ENCODE measurements at places on chromosomes 12 and 14.

DNA sequence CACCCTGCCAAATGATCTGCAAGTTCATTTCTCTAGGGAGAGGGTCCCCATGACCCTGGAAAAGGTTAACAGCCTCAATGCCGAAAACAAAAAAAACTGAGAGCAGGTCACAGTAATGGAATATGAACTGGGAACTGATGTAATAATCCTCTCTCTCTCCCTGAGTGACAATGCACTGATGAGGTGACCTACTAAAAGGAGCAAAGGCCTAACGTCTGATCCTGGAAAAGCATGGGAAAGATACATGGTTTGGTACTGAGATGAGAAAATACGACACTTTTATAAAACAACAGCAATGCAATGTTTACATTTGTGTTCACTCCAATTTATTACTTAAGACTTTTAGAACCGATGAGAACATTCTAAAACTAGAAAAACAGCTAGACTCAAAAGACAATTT is 27.7 kb downstream of the SETD3 start:
- no peak for DNase-seq

DNA sequence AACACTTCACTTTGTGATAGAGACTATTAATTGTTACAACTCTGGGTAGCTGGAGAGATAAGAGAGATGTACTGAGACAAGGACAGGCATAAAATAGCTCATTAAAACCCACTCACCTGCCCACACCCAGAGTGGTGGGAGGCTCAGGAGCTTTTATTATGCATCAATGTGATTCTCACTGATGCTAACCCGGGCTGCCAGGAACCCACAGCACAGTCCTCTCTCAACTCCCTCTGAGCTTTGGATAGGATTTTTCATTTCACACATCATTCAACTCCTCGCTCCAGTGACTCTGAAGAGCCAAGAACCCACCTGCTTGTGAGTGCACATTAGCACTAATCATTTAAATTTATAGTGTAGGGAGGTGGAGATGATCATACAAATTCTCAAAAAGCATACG is 827.9 kb downstream of the FLRT2 start:
- DNase-seq = no peak

- DNase-seq = peak; percentile 97
Measured at GRCh38 chr14:30194741-30195148, 267.1 kb upstream of the PRKD1 start.

- DNase-seq = no peak
Measured at GRCh38 chr12:110088936-110089335, 35.2 kb upstream of the IFT81 start.

GRCh38 chr12:41287500-41288141 is 99.5 kb downstream of the PDZRN4 start:
- DNase-seq = no peak

- DNase-seq = no peak
Measured at GRCh38 chr12:108483213-108484059, 31.6 kb upstream of the FICD start.

DNA sequence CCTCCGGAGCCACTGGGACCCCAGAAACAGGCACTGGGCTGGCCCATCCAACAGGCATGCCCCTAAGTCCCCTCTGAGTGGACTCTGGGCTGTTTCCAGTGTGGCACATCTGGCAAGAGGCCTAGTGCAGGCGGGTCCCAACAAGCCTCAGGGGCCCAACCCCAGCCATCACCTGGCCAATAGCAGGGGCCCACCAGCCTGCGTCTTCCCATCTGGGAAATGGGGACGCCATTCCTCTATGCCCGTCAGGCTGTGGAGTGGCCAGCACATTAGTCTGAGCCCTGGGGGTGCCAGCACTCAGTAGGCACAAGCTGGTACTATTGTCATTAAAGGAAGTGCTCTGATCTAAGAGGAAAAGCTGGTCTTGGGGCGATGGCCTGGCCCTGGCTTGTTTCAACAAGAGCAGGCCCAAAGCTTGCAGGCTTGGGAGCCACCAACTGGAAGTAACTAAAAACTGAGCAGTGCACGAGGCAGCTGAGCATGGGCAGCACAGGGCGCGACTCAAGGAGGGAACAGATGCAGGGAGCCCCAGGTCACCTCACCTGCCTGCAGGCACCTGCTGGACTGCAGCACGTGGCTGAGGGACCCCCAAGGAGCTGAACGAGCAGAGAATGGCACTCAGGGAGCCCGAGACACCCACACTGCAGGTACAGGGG is 8.4 kb downstream of the DEGS2 start:
- DNase-seq = no peak

DNA sequence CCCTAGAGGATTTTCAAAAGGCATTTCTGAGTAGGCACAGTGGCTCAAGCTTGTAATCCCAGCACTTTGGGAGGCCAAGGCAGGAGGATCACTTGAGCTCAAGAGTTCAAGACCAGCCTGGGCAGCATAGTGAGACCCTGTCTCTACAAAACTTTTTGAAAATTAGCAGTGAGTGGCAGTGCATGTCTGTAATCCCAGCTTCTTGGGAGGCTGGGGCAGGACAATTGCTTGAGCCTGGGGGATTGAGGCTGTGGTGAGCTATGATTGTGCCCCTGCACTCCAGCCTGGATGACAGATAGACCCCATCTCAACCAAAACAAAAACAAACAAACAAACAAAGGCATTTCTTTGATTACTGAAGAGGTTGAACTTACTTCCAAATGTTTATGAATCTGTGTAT is 201.4 kb downstream of the KIF26A start:
- DNase-seq = no peak

DNA sequence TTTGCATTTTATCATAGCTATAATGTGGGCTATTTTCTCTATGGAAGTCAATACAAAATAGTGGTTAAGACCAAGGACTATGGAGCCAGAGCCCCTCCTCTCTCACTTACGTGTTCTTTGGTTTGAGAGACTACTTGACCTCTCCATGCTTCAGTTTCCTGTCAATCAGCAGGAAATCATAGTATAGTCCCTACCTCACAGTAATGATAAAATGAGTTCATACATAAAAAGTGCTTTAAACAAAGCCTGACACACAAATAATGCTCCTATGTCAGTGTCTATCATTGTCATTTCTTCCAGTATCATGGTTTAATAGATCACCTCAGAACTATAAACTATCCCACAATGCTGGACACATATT is 90.4 kb downstream of the MED13L start:
- DNase-seq = no peak

DNA sequence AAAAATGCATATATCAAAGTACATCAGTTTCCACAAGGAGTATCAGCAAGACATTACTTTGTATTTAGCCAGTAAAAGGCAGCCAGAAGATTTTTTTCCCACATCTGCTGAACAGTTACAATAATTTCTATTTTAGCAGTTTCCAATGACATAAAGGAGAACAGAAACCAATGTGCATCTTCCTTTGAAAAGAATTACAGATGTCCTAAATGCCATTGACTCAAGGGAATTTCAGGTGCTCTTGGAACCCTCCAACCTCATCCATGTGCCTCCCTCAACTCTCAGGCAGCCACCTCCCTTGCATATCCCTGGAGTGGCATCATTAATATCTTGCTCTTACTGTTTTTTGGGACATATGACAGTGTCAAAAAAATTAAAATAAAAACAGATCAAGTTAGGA is 62.2 kb upstream of the ST8SIA1 start:
- DNase-seq = no peak

GRCh38 chr14:69055999-69056788 is 77.1 kb upstream of the ACTN1 start:
- peak; percentile 80 for DNase-seq

GRCh38 chr12:6827982-6828780 is at the start of gene P3H3:
Gene P3H3 (plus strand): TSS chr12:6828407. CDS start chr12:6828441, 34 bp downstream.
- DNase-seq = peak; percentile 62

Data from fibroblast of skin of abdomen (primary cell).